ENCODE measurements at places on chromosomes 1 and 21.

DNA sequence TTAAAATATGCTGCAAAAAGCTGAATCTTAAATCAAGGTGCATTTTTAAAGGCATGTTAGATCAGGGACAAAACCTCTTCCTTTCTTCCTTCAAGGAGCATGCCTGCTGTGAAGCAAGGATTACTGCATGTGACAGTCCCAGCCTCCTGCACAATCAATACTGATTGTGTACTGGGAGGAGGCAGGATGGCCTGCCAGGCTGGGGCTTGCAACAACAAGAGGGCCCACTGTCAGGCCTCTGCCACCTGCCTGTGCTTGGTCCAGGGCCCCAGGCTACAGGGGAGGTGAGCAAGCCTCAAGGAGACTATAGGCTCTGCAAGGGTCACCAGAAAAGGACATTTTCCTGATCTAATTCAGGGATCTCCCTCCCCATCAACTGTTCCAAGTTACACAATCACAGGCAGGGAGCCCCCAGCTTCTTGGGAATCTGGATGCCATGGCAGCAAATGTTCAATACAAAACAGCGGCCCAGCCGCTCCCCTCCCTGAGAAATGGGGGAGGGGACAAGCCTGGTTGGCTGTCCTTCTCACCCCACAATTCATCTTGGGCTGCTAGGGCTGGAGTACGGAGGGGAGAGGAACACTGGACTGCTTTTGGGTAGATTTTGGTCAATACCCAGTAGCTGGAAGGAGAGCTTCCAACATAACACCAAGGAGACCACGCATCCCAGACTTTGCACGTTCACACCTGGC, 76.7 kb downstream of the SSBP3 start:
- DNase-seq = no peak

- DNase-seq = no peak
These were observed 55.7 kb downstream of the XCL2 start for GRCh38 chr1:168488138-168488537.

DNA sequence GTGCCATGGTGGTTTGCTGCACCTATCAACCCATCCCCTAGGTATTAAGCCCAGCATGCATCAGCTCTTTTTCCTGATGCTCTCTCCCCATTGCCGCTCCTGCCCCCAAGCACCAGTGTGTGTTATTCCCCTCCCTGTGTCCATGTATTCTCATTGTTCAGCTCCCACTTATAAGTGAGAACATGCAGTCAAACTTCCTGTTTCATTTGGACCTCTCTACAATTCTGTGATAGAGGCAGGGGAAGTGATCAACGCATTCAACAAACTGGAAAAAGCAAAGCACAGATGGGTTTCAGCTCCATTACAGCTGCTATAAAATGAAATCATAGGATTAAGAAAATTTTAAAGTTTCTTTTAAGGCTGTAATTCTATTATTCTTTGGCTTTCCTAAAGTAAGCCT, 23.3 kb upstream of the CD55 start:
- no peak for DNase-seq

GRCh38 chr1:59522925-59523505, 226.1 kb downstream of the FGGY start:
- no peak for DNase-seq

DNA sequence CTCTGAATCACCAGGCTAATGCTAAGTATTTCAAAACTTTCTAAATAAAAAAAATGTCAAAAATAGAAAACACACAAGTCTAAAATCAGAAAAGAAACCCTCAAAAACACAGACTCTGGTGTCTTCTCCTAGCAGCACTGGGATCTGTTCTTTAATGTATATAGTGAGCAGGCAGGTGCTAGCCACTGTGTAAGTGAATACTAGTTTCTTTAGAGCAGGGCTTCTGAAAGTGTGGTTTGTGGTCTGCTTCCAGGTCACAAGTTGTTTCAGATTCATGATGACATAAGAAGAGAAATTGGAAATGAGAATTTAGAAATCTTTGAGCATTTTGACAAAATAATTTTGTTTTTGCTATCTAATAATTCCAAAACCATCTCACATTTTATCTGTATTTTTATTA, 763.1 kb downstream of the USP25 start:
- no peak for DNase-seq

DNA sequence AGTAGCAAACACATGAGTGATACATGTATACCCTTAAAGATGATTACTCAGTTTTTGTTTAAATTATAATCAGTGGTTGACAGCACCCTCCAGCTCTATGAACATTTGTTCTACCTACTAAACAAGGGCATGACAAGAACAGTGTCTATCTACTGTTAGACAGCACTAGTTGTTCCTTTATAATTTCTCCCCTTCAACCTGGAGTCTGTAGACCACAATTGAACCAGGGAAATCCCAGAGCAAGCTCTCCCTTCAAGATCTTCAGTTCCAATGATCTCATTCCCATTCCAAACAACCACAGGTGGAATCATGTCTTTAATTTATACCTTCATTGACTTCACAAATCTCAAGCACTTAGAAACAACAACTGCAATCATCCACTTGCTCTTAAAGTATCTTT, 216.1 kb downstream of the HHIPL2 start:
- DNase-seq = no peak

DNA sequence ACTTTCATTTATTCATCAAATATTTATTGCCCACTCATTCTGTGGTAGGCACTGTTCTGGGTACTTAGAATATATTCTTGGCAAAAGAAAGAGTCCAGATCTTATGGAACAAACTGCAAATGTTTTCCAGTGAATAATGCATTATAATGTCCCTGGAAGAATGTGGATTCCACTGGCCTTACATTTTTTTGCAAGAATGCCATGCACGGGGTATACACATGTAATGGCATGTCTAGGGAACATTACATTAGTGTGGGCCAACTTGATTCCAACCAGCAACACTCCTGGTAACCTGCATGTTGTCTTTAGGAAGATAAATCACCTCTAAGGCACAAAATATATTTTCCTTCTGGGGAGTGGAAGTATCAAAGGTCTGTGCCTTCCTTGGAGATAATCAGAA, 33.0 kb upstream of the IFI44L start:
- no peak for DNase-seq

GRCh38 chr1:242139986-242140385, 141.1 kb upstream of the MAP1LC3C start:
- no peak for DNase-seq

- no peak for DNase-seq
These were observed 272.1 kb downstream of the GRIK1 start for GRCh38 chr21:29667651-29668050.

DNA sequence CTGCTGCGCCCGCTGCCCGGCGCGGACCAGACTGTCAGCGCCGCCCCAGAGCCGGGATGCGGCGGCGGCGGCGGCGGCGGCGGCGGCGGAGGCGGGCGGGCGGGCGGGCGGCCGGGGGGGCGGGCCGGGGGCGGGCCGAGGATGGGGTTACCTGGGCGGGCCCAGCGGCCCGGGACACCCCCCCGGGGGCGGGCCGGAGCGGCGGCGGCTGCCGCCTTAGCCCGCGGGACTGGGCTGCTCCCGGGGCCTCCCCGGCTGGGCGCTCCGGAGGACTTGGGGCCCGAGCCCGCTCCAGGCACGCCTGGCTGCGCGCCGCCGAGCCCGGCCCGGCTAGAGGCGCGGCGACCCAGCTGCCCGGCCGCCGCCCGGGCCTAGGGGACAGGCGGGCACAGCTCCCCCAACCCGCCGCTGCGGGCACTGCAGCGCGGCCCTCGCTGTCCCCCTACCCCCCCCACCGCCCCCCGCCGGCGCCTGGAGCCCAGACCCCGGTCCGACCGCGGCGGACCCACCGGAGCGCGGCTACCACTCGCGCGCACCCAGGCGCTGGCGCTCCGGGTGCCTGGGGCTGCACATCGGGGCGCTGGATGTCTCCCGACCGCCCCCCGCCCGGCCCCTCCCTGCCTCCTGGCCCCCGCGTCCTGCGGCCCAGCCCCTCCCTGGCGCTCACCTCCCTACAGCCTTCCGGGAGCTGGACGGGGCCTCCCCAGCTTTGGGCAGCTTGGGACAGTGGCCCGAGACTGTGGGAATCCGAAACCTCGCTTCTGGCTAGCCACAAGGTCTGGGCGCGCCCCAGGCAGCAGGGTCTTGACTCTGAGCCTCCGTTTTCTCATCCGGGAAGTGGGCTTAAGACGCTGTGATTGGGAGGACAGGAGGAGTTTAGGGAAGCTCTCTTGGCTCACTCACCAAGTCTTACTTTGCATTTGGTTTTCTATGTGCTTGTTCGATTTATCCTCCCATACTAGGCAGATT, at the start of gene WNT4:
Gene WNT4, minus strand, starts transcription at position 33 of the 969 bp plus-strand sequence. CDS start 175 bp downstream, outside the sequence.
- no peak for DNase-seq

DNA sequence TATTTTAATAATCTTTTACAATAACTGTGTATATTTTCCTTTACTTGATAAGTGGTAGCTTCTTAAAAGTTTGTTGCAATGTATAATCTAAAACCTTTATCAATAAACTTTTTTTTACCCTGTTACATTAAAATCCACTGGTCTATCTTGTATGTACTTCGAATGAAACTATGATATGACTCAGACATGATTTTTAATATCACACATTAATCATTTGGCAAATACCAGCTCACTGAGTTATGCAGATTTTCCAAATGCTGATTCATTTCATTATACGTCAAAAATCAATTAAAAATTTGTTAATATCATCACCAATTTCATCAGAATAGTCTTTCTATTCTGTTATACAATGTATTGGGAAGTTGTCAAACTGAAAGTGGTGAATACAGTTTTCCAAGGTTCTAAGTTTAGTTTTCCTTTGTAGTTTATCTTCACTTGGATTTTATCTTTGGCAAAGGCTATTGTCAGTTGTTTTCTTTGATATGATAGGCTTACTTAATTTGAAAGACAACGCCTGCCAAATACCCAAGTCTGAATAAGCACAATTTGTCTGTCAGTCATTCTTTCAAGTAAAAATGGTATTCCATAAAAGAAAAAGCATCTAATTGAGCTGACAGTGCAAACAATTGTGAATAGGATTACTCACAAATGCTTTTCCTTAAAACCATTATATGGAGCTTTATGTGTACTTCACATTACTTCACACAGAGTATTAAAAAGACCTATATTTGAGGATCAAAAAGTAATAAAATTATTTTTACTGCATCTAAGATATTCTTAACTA, 127.0 kb downstream of the NME7 start:
- DNase-seq = no peak

GRCh38 chr1:36696261-36696940, 213.7 kb upstream of the CSF3R start:
- DNase-seq = no peak

- no peak for DNase-seq
These were observed 41.3 kb downstream of the HMCN1 start for GRCh38 chr1:185775501-185775900.

DNA sequence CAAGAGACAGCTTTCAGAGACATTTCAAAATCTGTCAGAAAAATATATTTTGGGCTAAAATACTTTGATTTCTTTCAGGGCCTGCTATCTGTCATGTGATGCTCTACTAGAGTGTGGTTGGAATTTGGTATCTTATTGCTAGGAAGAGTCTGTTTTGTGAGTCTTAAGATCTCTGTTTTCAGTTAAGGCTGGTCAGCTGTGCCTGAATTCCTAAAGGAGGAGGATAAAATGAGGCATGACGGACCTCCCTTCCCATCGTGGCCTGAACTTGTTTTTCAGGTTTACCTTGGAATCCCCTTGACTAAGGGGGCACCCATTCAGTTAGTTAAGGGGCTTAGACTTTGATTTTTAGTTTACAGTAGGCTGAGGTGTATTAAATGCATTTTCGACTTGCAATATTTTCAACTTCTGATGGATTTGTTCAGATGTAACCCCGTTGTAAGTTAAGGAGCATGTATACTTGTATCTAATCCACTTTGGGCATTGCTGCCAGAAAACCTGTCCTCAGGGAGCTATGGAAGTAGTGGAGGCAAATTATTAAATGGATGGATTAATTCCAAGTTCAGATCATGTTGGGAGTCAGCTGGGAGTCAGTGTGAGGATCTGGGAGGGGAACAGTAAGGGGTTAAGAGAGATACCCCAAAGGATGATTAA, 18.3 kb downstream of the CAPN2 start:
- no peak for DNase-seq

DNA sequence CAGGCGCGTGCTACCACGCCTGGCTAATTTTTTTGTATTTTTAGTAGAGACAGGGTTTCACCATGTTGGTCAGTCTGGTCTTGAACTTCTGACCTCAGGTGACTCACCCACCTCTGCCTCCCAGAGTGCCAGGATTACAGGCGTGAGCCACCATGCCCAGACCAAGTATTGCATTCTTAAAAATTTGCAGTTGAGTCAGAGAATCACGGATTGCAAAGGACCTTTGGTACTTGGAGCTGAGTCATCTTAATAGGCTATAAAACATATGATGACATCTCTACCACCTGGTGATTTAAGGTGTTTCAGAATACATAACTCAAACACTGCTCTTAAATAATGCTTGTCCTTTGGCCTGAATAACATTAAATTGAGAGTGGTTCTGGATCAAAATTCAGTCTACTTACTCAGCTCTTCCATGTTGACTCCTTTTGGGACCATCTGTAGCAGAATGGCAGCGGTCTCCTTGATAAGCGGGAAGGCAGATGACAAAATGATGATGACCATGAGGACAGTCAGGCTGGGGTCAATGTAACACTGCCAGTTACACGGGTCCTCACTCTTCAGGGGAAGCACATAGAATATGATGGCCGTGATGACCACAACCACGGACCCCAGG, 10.4 kb downstream of the SLC30A10 start:
- no peak for DNase-seq

- no peak for DNase-seq
These were observed 30.1 kb downstream of the AVPR1B start for GRCh38 chr1:206087091-206087490.

DNA sequence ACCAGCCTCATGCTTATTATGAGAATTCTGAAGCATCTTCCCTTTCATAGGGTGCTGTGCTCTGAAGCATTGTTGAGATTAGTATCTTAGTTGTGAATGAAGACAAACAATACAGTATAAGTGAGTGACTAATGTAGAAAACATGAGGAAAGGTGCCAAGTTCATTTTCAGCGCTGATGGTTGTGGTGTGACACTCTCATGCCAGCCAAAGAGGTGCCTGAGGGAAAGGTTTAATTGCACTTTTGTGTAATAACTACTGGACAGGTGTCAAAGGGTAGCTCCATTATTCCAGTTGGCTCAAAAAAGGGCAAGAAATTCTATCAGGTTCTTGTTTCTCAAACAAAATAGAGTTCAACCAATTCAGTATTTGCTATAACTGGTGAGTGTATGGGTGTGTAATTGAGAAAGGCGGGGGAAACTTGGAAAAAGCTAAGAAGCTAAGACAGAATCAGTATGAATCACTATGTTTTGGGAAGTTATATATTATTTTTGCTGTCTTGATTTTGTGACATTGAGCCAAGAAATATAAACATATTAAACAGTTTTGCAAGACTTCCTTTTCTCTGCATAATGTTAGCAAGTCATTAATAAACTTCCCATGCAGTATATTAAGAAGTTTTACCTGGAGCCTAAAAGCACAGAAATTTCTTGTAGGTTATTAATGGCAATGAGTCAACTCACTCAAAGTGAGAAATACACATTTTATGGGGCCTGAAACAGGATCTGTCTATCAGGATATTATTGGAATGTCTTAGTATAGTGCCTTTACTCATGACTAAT, 31.8 kb downstream of the KCNK2 start:
- DNase-seq = no peak

- no peak for DNase-seq
These were observed 77.1 kb downstream of the XCL2 start for GRCh38 chr1:168466714-168467131.

- DNase-seq = no peak
These were observed 59.2 kb upstream of the SSBP3 start for GRCh38 chr1:54465351-54465811.

GRCh38 chr1:47201179-47201578, 11.3 kb upstream of the PDZK1IP1 start:
- DNase-seq = no peak

- no peak for DNase-seq
These were observed 28.4 kb upstream of the KIAA0040 start for GRCh38 chr1:175220853-175221556.

- no peak for DNase-seq
These were observed 9.4 kb downstream of the C1orf162 start for GRCh38 chr1:111483166-111483565.

Measured in CD4-positive, alpha-beta T cell treated with Interferon gamma for 1 hour (primary cell).